ENCODE measurements at places on chromosomes 1 and 21.

GRCh38 chr21:15430023-15430422 lies 299.8 kb upstream of the USP25 start:
- no peak for DNase-seq

- no peak for DNase-seq
Measured at GRCh38 chr1:181318022-181318857, 165.1 kb upstream of the CACNA1E start.

DNA sequence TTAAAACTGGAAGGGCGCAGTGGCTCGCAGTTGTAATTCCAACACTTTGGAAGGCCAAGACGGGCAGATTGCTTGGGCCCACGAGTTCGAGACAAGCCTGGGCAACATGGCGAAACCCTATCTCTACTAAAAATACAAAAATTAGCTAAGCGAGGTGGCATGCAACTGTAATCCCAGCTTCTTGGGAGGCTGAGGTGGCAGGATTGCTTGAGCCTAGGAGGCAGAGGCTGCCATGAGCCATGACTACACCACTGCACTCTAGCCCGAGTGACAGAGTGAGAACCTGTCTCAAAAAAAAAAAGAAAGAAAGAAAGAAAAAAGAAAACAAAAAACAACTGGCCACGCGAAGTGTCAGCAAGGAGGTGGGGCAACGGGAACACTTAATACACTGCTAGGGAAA lies 6.3 kb downstream of the UBE2G2 start:
- DNase-seq: no peak

DNA sequence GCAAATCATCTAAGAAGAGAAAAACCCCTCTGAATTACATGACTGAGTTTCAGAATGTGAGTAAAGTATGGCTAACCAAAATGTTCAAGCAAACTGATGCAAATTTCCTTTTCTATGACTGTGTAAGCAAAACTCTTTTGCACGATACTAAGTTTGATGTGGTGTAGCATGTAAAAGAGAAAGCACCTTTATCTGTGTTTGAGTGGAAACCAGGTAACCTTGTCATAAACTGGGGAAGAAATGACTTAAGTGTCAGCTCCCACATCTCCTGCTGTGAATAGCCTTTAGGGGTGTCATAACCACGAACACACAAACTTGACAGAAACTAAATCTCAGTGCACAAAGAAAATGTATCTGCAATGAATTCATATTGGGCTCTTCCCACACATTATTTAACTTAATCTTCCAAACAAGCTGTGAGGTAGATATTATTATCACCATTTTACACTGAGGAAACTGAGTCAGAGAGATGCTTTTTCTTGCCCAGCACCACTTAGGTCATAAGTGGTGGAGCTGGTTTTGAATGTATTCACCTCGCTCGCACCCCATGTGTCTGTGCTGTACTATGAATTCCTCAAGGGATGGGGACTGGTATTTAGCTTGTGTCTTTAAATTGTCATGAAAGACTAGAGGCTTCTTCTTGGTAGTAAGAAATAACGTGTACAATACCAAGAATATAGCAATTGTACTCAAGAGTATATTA lies 32.9 kb upstream of the IL12RB2 start:
- no peak for DNase-seq

GRCh38 chr1:97307151-97307550 lies 585.6 kb downstream of the PTBP2 start:
- no peak for DNase-seq

DNA sequence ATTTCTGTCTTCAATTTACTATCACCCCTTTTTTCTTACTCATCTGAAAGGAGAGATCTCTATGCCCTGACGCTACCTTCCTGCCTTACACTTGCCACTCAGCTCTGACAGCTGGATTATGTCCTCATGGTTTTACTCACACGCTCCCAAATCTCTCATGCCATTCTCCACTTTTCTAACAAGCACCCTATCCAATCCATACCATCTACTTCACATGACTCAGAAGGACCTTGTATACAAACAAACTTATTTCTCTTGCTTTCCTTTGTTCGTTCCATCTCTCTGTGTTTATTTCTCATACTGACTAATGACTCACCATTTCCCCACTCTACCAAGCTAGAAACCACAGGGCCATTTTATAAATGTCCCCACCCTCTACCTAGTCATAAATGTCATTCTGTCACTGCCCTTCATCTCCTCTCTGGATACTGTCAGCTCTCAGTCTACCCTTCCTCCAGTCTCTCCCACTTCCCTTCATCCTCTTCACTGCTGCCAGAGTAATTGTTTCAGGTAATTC lies 87.3 kb downstream of the USP24 start:
- no peak for DNase-seq

DNA sequence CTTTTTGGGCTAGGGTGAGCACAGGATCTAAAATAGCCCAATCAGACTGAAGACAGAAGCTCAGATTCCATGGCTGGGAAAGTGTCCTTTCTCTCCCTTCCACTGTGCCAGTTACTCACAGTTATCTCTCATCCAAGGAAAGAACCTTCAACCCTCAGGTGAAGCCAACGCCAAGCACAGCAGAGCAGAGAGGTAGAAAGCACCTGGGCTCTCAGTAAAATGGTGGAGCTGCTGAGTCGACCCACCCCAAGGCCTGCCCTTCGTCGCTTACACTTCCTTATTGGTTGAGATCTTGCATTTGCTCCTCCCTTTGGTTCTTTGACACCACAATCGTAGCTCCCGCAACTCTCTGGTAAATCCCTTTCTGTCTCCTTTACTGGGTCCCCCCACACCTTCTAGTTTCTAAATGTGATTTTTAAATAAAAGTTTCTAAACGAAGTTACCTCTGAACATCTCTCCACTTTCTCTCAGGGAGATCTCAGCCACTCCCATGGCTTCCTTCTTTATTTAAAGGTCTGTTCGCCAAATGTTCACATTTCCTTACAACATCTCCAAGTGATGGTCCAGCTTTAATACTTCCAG lies 27.5 kb upstream of the SLC30A1 start:
- no peak for DNase-seq

DNA sequence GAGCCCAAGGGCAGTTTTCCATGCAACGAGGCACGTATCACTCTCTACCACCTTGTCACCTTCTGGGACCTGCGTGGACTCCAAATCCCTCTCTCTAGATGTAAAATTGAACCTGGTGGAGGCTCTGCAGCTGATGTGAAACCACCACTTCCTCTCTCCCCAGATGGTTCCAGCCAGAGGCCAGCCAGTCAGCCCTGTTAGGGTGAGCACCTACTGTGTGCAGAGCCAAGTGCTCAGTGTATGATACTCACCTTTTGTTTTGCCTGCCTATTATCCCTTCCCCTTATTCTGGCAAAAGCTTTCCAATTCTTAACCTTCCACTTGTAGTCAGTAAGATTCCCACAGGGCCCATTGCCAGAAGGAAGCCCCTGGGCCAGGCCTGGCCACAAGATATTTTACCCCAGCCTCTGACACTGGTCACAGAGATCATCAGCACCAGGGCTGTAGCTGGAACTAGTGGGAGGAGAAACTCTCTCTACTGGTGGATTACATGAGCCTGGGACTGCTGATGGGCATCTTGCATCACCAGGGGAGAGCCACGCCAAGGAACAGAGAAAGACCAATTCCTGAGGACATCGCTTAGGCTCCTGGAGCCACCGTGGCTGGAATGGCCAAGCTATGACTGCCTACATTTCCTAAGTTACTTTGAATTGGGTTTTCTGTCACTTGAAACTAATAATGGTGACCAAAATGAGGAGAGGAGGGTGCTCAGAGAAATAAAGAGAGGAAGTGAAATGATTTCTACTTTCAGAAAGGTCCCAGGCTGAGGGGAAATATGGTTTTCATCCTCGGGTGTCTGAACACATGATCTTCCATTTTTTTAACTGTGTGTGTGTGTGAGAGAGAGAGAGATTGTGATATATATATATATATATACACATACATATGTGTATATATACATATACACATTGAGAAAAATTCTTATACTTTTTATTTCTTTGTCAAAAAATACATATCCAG lies 26.6 kb upstream of the RD3 start:
- no peak for DNase-seq
